Activated T-helper 1 cell treated with anti-CD3 and anti-CD28 coated beads, Interleukin-12 subunit alpha, Interleukin-12 subunit beta, Interleukin-2, Interleukin-4 antibody, amounts not matched to agents 30 ng/mL and 10 ng/mL and 1 ng/mL, durations not matched to agents 14 hours and 24 hours and 36 hours (primary cell): ENCODE measurements at places on chromosomes 12 and 14. TPM values are rescaled to one million over a fixed set of nuclear protein-coding genes. Genes with fewer than 3 reads are reported as not detected.

- DNase-seq: no peak
- H3K27me3 ChIP-seq: no peaks in the 10 kb centered on the region
- H3K4me1 ChIP-seq: peaks cover 82% of the 10 kb centered on the region
- peaks cover 23% of the 10 kb centered on the region for H3K36me3 ChIP-seq
- H3K4me3 ChIP-seq: no peak overlapping the region
Measured at GRCh38 chr14:91383439-91383838, 34.2 kb downstream of the CCDC88C start.

The TMEM229B gene
- 1.7 and 1.8 TPM in 2 replicates for total RNA-seq

The KIF26A gene
- total RNA-seq: 0.05 and 0.17 TPM in 2 replicates

The ATP23 gene
- total RNA-seq: 7.3 and 8.7 TPM in 2 replicates

DNA sequence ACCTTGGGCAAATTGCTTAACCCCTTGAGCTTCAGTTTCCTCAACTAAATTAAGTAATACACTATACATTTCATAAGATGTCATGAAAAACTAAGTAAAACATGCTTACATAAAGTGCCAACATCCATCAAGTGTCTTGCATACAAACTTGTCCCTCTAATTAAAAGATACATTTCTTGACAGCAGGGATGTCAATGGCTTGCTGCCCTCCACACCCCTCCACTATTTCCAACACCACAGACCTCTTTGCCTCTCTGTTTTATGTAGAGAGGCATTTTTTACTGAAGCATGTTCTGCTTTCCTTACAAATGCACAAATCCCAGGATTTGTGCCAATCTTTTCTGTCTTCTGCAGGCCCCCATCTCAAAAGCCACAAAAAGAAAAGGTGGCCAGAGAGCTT is 89.0 kb upstream of the HOXC13 start:
- no peak overlapping the region for H3K27ac ChIP-seq
- H3K36me3 ChIP-seq: no peaks in the 10 kb centered on the region
- no peaks in the 10 kb centered on the region for H3K4me1 ChIP-seq
- peaks cover 17% of the 10 kb centered on the region for H3K27me3 ChIP-seq

GRCh38 chr14:34195964-34196363 is 245.1 kb upstream of the EGLN3 start:
- no peaks in the 10 kb centered on the region for H3K36me3 ChIP-seq
- H3K4me3 ChIP-seq: no peak overlapping the region

- H3K36me3 ChIP-seq: peaks cover 42% of the 10 kb centered on the region
- no peaks in the 10 kb centered on the region for H3K27me3 ChIP-seq
- H3K4me1 ChIP-seq: peaks cover 47% of the 10 kb centered on the region
- no peak overlapping the region for H3K27ac ChIP-seq
- DNase-seq: no peak
- no peak overlapping the region for H3K4me3 ChIP-seq
Measured at GRCh38 chr14:75044752-75045151, 6.5 kb downstream of the MLH3 start.
